Mesothelial cell of epicardium (in vitro differentiated cells): ENCODE measurements at places on chromosomes 1 and 21.
A peak's percentile ranks its signal among the peaks of the same experiment; 100 is the strongest.

GRCh38 chr1:111369177-111369576, 58.4 kb downstream of the OVGP1 start:
- DNase-seq, result no peak

DNA sequence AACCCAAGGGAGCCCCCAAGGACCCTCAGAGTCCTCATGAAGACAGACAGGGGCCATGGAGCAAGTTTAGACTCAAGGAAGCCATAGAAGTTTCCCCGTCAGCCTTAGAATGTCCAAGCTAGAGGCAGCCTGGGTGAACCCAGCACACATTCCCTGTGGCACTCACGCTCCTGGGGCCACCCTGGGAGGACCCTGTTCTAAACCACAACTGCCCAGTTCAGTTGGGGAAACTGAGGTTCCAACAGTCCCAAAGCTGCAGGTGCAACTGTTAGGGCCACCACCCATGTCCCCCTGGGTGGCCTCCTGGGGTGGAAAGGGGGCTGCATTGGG, 9.3 kb downstream of the WNT3A start:
- DNase-seq, result peak; percentile 11

DNA sequence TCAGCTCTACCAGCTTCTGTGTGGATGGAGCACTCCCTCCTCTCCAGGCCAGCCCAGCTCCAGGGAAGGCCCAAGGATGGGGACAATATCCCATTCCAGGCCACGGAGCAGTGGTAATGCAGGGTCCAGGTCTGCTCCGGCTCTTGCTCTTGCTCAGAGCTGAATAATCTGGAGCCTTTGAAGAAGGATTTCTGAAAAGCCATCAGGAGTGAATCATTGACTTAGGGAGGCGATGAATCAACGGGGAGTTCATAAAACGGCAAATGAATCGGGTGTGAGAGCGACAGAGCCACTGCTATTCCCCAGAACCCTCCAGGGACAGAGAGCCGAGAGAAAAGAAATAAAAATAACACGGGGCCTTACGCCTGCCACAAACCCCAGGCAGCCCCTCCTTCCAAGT, 7.7 kb downstream of the POU3F1 start:
- no peak for DNase-seq

GRCh38 chr1:83912876-83913275, 86.1 kb downstream of the TTLL7 start:
- no peak for DNase-seq

GRCh38 chr1:110003747-110004428, 19.3 kb downstream of the AHCYL1 start:
- no peak for DNase-seq

GRCh38 chr1:174969977-174970376, 29.8 kb upstream of the CACYBP start:
- DNase-seq, result no peak

GRCh38 chr1:14910984-14911721, 242.4 kb upstream of the TMEM51 start:
- DNase-seq, result no peak

DNA sequence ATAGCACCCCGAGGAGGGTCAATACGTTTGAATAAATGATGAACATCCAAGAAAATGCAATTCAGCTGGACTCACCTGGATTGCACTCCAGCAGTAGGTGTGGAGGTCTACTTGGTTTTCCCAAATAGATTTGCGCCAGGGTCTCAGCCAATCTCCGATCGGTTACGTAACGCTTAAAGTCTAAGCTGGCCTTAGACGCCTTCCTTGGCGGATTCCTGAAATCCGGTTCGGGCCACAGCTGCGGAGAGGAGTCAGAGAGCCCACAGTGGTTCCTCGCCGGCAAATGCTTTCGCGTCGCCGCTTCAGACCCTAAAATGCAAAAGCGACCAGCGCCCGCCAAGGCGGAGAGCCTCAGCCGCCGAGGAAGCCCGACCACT, 322 bp downstream of the TFB2M start:
- no peak for DNase-seq

GRCh38 chr1:28740118-28740517, 3.4 kb downstream of the YTHDF2 start:
- DNase-seq, result no peak

GRCh38 chr1:119713749-119714456, 2.2 kb downstream of the PHGDH start:
- no peak for DNase-seq

DNA sequence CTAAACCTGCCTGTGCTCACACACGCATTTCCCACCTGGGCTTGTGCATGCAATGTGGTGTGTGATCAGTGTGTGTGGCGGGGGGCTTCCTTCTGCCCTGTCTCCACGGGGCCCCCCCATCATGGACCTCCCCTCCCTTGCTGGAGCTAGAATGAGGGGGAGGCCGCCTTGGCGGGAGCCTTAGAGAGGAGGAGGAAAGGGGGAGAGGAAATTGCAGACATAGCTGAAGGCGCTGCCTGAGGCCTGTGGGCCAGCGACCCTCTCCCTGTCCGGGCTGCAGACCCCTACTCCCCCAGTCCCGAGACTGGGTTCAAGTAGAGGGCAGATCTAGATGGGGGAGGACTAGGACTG, 883 bp upstream of the EVA1B start:
- no peak for DNase-seq

- no peak for DNase-seq
Observed at GRCh38 chr1:210394281-210394821, 65.6 kb downstream of the HHAT start.

- no peak for DNase-seq
Observed at GRCh38 chr1:244094880-244095528, 43.9 kb downstream of the ZBTB18 start.

- no peak for DNase-seq
Observed at GRCh38 chr1:93694039-93694438, 12.4 kb upstream of the BCAR3 start.

- no peak for DNase-seq
Observed at GRCh38 chr1:87436534-87436933, 107.9 kb downstream of the LMO4 start.

GRCh38 chr1:165829888-165830287, 2.5 kb downstream of the UCK2 start:
- DNase-seq, result no peak

DNA sequence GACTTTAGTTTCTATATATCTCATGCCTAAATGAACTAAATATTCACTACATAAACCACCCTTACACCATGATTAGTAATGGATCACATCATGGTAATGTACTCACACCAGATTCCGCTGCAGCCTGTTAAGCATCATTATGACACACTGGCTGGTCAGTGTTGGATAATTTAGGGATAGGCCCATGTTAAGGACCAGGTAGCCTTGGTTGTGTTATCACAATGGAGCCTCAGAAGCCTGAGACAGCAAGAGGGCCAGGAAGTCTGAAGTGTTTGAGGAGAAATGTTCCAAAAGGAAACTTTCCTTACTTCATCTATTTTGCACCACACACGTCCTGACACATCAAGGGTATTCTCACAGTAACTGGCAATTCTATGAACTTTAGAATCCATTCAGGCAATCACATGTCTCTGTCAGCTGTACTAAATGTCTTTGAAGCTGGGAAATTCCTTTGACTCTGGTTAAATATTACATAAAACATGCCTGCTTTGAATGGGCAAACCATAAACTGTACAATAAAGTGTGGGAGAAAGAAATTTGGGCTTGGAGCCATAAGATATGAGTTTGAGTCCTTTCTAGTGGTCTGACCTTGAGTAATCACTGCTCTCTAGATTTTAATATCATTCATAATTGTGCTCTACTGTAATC, 105.3 kb upstream of the DPT start:
- no peak for DNase-seq

GRCh38 chr21:46081862-46082712, 15.8 kb upstream of the COL6A2 start:
- no peak for DNase-seq

DNA sequence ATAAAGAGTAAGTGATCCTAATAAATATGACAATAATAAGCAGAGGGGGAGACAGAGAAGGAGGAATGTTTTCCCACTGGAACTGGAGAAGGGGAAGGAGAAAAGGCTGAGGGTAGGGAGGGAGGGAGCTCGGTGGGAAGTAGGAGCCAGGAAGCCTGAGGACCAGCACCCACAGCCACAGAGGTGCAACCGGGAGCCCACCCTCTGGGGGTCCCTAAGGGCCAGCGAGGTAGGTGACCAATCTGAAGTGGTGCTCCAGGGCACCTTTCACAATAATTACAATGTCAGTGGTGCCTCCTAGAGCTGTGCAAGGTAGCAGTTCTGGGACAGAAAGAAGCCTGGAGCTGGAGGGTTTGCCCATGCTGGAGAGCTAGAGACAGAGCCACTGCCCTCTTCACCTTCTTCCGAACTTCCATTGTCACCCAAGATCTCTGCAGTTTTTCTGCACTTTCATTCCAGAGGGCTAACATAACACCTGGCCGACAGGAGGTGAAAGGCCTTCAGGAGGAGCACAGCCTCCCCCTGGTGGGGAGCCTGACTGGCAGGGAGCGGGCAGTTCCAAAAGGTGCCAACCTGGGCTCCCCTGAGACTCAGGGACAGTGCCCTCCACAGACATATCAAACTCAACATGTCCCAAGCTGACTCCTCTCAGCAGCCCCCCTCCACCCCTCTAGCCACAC, 4.1 kb upstream of the AHCYL1 start:
- DNase-seq, result no peak

- DNase-seq, result no peak
Observed at GRCh38 chr21:33700491-33700890, 58.2 kb downstream of the ITSN1 start.

GRCh38 chr1:9861360-9861759, 37.6 kb upstream of the CLSTN1 start:
- no peak for DNase-seq

DNA sequence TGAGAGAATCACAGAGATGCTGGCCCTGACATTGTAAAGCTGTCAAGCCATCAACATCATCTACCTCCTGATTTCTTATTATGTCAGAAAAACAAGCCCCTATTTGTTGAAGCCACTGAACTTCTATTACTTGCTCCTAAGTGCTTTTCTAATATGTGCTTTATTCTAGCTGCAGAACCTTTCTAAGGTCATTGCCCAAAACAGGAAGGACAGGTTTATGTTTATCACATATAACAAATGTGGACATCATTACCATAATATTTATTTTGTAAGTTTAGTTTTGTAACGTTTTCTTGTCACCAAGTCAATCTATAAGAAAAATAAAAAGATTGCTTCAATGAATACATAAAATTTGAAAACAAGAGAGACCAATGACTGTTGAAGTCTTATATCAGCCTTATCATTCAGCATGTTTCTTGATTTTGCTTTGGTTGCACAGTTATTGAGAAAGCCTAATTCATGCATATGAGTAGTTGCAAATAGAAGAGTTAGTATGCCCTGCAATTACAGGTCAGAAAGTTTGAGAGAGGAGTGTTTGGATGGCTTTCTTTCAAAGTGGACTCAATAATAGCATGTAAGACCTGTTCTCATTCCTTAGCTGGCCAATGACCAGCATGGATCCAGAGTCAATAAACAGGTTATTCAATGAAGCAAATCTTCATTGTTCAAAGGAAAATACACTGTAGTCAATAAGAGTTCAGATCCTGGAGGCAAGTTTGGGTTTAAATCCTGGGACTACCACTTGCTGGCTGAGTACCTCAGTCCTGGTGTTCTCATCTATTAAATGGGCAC, 84.1 kb downstream of the MAB21L3 start:
- no peak for DNase-seq

GRCh38 chr21:41760411-41760810, 6.4 kb downstream of the RIPK4 start:
- DNase-seq, result no peak

GRCh38 chr1:77288275-77288674, 6.5 kb downstream of the AK5 start:
- no peak for DNase-seq

DNA sequence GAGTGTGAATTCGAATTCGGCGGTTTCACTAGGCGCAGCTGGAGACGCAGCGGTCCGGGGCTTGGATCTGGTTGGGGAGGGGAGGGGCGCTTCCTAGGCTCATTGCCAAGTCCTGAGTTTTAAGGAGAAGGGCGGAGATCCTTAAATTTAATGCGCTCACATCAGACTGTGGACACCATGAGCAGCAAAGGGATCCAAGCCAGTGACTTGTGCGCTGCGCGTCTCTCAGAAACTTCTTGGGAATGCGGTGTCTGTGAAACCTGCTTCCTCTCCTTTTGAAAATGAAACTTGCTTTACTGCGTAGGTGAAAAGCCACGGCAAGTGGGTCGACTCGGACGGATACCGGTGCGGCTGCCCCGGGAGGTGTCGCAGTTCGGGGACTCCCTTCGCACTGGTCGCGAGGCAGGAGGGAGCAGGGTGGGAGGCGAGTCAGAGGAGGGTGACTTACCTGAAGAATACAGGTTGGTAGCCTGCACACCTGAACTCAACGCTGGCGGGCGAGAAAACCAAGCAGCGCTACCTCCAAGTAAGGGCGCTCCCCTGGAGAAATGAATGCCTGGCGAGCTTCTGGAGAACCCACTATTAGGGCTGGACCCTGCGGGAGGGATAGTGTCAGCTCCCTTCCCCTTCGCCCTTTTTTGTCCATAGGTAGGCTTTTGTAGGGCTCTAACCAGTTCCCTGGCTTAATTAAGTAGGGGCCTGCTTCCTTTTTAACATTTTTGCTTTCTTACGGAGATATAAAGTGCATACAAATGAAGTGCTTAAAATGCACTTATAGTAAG, 992 bp downstream of the TENT5C start:
- no peak for DNase-seq

GRCh38 chr1:222047366-222047765, 305.5 kb upstream of the DUSP10 start:
- no peak for DNase-seq

DNA sequence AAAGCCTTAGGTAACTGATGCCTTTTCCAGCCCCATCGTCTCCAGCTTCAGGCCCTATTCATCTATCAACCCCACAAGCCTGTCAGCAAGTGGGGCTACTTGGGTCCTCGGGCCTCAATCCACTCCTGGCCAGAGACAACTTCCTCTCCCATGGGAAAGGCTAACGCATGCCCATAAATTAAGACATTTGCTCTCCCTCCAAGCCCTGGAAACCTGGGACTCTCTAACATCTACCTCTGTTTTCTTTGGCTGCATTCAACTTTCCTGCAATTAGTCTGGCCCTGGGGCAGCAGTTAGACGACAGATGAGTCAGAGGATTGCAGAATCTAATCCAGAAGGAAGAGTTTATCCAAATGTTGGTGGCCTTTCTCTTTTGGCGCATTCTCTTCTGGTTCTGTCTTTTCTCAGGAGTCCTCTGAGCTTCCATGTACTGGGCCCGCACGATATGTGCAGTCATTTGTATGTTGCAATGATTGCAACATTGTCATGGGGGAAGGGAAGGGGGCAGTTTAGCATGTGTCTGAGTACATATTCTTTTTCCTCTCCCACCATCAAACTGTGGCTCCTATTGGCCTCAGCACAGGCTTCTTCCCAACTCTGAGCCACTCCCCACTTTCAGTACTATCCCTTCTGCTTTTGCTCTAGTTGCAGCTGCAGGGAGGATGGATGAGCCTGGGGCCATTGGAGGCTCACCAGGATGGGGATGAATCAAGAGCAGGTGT, 54.4 kb downstream of the NAV1 start:
- no peak for DNase-seq

DNA sequence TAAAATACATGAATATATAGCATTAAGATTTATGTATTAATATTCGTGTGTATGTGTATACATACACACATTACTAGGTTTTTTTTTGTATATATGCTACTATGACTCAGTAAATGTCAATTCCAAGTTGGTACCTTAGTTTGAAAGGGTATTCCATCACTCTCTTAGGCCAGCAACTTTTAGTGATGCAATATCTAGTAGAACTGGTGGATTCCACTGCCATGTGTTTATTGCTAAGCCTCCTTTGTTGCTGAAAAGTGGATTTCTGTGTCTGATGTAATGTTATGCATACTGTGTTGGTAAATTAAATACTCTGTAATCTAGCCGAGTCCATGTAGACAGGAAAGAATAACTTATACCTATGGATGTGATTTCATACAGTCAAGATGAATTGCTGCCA, 16.9 kb upstream of the COL11A1 start:
- DNase-seq, result no peak
